ENCODE measurements at places on chromosomes 5 and 9.

DNA sequence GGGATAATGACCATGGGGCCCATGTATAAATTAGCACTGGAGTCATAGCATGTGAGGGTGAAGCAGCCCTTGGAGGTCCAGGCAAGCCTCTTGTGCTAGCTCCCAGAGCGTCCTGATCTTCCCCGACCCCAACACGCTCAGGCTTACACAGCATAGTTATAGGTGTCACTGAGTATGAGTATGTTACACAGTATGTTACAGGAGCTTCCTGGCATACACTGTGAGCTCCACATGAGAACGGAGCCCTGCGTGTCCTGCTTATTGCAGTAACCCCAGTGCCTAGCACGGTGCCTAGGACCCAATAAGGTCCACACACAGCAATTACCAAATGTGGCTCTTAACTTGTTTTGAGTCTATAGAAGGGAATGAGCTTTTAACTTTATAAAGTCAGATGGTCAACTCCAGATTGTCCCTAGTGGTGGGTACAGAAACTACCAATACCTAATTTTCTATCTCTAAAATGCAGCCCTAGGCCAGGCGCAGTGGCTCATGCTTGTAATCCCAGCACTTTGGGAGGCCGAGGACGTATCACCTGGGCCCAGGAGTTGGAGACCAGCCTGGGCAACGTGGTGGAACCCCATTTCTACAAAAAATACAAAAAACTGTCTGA is 64.1 kb downstream of the PLAC8L1 start:
- no peak for DNase-seq

- DNase-seq, result no peak
These were observed 7.7 kb upstream of the CPEB4 start for GRCh38 chr5:173880306-173880985.

- no peak for DNase-seq
These were observed 928 bp downstream of the HACD4 start for GRCh38 chr9:21030389-21031035.

DNA sequence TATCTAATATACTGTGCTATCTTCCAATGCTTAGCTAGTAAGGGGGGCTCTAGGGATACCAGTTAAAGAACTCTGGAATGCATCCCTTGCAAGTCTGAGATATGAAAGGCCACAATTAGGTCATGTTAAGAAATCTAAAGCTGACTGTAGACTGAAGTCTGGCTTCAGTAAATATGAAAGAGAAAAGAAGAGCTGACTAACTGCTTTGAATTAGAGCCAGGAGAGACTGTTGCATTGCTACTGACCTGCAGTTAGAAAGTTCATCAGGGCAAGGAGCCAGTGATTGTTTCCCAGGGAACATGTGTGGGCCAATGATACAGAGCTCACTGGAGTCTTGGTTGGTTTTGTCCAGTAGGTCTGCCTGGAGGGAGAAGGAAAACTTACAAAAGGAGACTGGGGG is 472.1 kb upstream of the TNC start:
- no peak for DNase-seq

DNA sequence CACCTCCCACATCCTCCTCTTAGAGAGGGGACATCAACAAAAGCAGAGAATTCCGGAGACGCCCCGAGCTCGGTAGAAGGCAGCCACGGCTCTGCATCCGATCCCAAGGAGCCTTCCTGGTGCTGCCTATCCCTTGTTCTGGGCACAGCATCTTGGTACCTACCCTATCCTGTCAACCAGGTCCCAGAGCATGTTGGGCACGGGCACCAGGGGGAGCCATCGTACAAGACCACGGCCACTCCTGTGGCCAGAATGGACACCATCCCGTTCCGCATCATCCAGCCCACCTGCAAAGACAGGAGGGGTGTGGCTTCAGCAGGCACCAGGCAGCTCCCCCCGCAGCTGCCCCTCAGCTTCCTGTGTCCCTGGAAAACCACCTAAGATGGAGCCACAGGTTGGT is 62.7 kb upstream of the ZNF354A start:
- DNase-seq, result no peak

DNA sequence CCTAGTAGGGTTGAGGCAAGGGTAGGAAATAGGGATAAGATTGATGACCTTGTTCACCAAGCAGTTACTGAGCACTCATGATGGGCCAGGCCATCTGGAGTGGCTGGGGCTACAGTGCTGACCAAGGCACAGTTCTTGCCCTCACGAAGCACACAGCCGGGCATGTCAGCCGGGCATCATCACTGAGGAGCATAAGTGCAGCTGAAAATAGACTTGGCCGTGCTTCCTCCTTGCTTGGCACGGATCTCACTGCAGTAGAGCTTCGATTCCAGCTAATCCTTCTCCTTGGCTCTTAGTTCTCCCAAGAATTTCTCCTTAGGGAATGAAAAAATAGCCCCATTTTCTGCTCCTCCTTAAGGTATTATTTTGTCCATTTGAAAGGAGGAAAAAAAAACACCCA is 116.6 kb downstream of the NMUR2 start:
- peak; percentile 37 for DNase-seq

DNA sequence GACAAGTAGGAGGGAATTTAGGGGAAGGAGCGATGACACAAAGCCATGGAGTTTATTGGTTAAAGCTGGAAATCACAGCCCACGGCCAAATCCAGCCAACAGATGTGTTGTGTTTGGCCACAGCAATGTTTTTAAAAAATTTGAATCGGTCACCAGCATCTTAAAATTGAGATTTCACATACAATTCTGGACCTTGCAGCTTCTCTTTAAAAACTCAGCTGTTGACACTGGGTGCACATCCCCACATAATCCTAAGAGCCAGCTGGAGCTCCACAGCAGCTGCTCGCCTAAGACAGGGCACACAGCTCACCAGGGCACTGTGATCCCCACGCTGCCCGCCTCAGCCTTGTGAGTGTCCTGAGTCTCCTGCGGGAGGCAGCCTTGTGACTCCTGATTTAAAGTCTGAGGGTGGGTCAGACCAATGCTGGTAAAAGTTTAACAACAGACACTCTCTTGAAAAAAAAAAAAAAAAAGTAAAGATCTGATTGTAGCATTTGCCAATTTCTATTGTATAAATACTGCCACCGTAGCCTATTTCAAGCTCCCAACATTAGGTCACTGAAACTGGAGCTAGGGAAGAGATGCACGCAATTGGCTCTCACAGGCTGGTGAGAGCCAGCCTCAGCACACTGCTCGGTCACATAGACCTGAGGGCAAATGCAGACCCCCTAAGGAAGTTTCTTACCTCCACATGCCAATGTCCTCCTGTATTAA is 124.8 kb downstream of the HSD17B3 start:
- DNase-seq, result no peak

- no peak for DNase-seq
These were observed 33.7 kb downstream of the NIM1K start for GRCh38 chr5:43225649-43226245.

DNA sequence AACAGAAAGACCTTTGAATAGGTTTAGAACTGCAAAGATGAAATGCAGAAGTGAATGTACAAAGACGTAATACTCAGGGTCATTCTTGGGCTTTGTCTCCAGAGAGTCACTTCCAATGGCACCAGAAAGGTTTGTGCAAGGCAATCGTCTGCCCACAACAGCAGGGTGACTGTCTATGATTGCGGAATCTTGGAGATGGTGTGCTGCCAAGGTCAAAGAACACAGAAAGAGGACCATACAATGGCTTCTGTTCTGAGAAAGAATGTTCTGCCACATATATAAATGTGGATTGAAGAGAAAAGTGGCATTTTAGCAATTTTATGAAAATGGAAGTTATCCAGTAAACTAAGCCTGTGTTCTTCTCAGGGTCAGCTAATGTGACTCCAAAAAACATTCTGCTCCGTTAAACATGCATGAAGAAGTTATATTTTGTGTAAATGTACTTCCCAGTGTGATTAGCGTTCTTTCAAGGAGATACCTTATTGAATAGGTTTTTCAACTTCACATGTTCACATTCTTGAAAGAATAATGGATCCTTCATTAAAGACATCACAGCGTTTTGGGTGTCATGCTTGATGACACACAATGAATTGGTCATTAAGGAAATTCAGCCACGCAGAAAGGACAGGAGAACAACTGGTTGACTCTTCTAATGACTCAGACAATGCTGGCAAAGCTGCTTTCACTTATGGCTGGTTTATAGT is 73.4 kb upstream of the CDH6 start:
- DNase-seq, result no peak

DNA sequence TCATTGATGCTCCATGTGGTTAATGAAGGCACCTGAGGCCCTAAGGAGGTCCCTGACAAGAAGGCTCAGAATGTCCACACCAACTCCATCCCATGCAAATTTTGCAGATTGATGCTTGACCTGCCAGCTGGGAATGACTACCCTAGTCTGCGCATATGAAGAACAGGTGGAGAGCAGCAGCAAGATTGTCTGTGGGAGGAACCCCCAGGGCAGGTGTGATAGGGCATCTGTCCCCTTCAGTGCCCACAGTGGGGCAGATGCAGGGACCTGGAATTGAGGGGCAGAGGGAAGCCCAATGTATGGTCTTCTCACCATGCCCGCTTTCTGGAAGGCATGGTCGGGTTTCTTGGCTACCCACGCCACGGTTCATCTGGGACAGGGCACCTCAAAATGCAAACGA is 79.6 kb downstream of the MACROH2A1 start:
- DNase-seq, result no peak

DNA sequence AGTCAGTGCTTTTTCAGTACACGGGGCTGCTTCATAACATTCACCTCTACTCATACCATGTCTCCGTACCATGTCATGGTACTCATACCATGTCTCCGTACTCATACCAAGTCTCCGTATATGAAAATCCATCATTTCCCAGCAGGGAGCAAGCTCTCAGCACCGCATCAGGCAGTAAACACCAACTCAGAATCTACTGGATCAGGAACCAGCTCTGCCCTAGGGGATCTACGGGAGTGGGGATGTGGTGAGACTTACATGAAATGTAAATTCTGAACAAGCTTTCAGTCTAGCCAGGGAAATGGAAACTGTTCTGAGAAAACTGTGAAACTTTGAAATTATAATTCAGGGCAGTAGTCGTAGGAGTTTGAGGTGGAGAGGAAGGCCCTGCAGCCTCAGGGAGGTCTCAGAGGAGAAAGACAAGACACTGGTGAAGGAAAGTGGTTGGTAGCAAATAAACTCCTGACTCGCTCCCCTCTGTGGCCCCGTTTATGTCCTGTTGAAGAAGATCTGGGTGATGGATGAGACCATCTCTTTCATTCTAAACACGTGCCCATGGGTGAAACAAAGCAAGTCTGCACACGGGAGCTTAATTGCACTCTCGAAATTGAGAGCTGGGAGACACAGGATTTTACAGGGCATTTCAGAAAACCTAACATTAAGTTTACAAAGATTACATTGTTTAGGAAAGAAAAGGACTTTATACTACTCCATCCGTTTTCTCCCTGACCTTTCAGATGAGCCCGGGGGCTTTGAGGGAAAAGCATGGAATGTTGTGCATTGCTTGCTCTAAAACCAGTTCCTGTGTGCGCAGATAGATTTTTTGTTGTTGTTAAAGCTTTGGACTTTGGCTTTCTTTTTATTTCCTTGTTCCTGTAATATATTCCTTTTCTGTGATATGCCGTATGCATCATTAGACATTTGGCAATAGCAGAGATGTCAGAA is 26.8 kb downstream of the ACTBL2 start:
- no peak for DNase-seq

GRCh38 chr9:121972501-121972981 is 120.6 kb downstream of the TTLL11 start:
- DNase-seq, result no peak

- DNase-seq, result no peak
These were observed 25.7 kb upstream of the KCNV2 start for GRCh38 chr9:2691626-2692025.

GRCh38 chr5:144142824-144143162 is 27.7 kb downstream of the YIPF5 start:
- DNase-seq, result no peak

DNA sequence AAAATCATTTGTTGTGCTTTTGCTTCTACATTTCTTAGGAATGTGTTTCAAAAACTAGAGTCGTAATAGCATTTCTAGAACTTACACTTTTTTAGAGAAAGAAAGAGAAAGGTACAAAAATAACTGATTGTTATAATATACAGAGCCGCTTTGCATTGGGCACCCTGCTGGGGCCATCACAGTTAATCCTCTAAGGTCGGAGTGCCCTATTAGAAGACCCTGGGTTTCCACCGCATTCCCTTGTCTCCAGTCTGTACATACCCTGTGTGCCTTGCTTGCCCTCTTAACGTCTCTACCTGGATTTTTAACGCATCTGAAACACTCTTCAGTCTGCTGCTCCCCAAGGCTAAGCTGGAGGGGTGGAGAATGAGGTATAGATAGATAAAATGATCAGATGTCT is 1.3 kb downstream of the MARVELD2 start:
- no peak for DNase-seq

DNA sequence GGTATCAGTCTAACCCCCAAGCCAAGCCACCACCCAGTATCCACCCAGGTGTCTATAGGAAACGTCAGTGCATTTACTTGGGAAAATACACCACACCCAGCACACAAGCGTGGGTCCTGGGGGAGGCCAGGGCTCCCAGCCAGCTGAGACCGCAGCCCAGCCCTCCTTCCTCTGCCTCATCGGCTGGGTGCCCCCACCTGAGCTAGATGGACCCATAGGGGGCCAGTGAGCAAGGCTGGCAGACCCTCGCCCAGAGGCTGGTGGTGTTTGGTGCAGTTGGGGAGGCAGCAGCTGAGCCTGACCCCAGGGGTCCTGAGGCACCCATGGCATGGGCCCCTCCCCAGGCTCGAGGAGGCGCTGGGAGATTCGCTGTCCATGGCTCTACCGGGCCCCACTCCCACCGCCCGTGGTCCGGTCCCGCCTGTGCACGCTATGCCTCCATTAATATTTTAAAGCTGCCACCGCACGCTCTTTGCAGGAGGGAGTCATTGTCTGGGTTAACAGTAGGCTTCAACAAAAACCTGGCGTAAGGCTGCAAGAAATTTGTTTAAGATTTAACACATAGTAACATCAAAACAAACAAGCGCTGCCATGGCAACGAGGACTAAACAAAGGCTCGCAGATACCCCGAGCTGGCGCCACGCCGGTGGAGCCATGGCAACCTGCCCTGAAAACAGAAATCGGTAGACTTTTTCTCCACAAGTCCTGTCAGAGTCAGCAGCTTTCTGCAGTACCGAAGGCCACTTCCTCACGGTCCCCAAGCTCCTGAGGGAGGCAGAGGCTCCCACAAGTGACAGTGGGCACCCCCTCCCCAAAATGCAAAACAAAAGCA is 20.6 kb downstream of the TPPP start:
- DNase-seq, result no peak

GRCh38 chr9:87786423-87786822 is 60.5 kb downstream of the CTSL start:
- no peak for DNase-seq

DNA sequence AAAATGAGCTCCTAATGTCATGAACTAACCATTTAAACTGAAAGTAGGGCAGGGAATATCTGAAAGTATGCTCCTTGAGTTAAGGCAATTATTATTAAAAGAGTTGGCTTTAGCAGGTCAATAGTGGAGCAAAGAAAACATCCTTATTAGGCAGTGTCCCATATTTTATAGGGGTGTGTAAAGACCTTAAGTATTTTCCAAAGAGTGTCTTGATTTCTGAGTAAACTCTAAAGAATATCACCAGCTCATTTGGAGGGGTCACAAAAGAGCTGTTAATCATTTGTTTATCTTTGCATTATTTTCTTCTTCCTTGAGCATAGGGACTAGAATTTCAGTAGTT is 109.3 kb downstream of the MUSK start:
- no peak for DNase-seq

Measured in cerebellar nuclear complex (tissue), 1 donor.